ENCODE measurements at places on chromosomes 4 and X.

GRCh38 chr4:10983885-10984640, 299.5 kb upstream of the CLNK start:
- DNase-seq = no peak

DNA sequence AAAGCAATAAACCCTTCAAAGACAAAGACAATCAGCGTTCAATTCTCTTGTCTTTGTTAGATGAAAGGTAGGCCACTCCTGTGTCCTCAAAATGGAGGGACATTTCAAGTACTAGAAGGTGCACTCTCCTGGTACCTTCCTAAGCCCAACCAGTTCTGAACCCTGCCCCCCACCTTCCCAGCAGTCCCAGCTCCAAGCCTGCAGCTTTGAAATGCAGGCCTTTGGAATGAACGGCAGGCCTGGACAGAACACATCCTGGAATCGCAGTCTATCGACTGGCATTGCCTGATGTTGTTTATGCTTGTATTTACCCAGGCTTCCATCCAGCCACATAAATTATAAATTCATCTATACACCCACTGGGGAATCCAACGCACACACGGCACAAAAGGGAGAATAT, 47.4 kb downstream of the RASGEF1B start:
- no peak for DNase-seq

- no peak for DNase-seq
These were observed 685 bp downstream of the RAB9B start for GRCh38 chrX:103831342-103831802.

DNA sequence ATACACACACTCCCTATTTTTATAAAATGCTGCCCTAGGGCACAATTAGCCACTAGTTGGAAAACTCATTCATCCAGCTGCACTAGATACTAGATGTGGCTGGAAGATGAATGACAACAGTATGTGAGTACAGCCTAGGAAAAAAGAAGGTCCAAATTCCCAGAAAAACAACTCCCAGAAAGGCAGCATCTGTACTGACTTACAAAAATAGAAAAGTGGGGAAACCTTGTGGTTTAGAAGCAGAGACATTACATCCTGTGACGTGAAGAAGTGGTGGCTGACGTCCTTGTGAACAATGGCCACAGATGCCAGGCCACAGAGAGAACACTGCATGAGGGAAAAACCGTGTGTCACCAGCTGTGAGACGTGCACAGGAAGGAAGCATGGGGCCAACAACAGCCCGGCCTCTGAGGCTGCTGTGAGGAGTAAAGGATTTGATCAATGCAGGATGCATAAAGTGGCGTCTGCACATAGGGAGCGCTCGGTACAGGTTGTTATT, 81.2 kb downstream of the SPRY1 start:
- peak; percentile 19 for DNase-seq

DNA sequence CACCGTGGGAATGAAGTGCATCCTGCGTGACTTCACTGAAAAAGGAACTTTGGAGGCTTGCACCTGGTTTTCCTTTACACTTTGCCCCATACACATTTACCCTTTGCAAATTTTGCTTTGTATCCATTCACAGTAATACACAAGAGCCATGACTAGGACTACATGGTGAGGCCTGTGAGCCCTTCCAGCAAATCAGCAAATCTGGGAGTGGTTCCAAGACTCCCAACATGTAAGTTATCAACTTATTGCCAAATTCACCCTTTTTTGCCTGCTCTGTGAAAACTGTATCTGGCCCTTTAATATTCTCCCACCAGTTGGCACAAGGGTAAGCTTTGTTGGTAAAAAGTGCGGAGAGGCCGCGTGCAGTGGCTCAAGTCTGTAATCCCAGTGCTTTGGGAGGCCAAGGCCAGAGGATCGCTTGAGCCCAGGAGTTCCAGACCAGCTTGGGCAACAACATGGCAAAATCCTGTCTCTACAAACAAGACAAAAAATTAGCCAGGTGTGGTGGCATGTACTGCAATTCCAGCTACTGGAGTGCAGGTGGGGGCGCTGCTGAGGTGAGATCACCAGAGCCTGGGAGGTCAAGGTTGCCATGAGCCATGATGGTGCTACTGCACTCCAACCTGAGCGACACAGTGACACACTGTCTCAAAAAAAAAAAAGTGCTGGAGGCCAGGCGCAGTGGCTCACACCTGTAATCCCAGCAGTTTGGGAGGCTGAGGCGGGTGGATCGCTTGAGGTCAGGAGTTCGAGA, 5.0 kb downstream of the PRMT9 start:
- no peak for DNase-seq

GRCh38 chr4:134762053-134762452, 560.5 kb upstream of the PABPC4L start:
- no peak for DNase-seq

- DNase-seq = no peak
These were observed 32.8 kb downstream of the KCNIP4 start for GRCh38 chr4:21915761-21916160.

DNA sequence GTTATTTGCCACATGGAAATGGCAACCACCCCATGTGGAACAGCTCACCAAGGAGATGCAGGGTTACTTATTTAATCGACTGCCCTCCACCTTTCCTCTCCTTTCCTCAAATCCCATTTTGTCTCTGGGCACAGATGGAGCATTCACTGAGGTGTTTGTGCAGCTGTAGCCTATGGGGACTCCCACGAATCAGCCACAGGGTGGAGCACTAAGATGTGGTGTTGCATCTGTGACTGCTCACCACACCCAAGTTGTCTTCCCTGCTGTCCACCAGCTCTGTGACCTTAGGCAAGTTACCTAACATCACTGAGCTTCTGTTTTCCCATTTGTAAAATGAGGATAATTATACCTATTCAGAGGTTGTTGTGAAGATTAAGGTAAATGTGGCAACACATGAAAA, 252.4 kb upstream of the CPEB2 start:
- no peak for DNase-seq

- DNase-seq = no peak
These were observed 37.5 kb downstream of the PIGG start for GRCh38 chr4:536351-536972.

- DNase-seq = no peak
These were observed 41.4 kb downstream of the ABHD18 start for GRCh38 chr4:128006592-128006991.
